Stimulated activated CD4-positive, alpha-beta T cell treated with anti-CD3 and anti-CD28 coated beads, Interleukin-2, amount 100 ng/mL, for 4 hours (primary cell): ENCODE measurements at places on chromosomes 6 and 20.

- DNase-seq, result no peak
These were observed 13.1 kb upstream of the BCAS1 start for GRCh38 chr20:54083459-54083858.

DNA sequence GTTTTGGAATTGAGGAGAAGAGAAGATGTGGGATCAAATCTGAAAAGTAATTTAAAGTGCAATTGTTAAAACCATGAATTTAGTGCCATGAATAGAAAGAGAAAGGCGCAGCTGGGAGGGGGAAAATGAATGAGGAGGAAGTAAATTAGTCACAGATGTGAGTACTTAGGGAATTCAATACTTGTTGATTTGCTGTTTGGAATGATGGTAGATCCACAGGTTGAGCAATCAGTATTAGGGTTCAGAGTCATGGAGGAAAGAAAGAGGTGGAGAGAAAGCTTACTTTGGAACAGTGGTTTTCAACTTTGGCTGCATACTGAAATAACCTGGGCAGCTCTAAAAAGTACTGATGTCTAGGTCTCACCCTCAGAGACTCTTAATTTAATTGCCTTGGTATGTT lies 229.7 kb upstream of the ASCC3 start:
- DNase-seq, result no peak

- DNase-seq, result no peak
These were observed 22.5 kb downstream of the SLC52A3 start for GRCh38 chr20:745683-746301.

GRCh38 chr6:52904562-52905279 lies 4.8 kb downstream of the GSTA3 start:
- DNase-seq, result no peak

GRCh38 chr20:58839991-58840747 lies 10.5 kb downstream of the GNAS-AS1 start:
- DNase-seq, result no peak

GRCh38 chr6:98971303-98971702 lies 23.6 kb upstream of the FBXL4 start:
- no peak for DNase-seq

DNA sequence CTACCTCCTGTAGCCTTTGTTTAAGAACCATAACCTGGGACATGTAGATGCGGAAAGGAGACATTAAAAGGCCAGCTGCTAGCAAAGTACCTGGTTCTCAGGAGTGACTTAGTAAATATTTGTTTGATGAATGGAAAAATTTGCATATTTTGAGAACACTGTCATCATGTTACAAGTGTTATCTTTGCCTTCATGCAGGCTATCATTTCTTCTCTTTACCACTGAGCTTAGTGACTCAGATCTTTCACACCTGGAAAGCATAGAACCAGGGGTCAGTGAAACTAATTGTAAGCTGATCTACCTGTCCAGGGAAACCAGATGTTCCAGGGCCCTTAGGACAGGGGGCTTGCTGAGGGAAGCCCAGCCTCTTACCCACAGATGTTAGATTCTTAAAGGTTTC lies 5.4 kb downstream of the ZFP57 start:
- DNase-seq, result no peak

DNA sequence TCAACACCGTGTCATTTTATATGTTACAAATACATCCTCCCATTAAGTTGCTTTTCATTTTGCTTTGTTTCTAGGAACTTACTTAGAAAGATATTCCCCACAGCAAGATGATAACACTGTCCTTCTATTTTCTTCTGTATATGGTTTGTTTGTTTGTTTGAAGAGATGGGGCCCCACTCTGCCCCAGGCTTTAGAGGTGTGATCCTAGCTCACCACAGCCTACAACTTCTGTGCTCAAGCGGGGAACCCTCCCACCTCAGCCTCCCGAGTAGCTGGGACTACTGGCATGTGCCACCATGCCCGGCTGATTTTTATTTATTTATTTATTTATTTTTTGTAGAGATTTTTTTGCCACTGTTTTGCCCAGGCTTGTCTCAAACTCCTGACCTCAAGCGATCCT lies 14.2 kb upstream of the GMDS start:
- DNase-seq, result no peak

GRCh38 chr6:63923139-63923739 lies 287.6 kb downstream of the PHF3 start:
- no peak for DNase-seq

- no peak for DNase-seq
These were observed 98.6 kb downstream of the NDUFAF5 start for GRCh38 chr20:13883425-13883824.

DNA sequence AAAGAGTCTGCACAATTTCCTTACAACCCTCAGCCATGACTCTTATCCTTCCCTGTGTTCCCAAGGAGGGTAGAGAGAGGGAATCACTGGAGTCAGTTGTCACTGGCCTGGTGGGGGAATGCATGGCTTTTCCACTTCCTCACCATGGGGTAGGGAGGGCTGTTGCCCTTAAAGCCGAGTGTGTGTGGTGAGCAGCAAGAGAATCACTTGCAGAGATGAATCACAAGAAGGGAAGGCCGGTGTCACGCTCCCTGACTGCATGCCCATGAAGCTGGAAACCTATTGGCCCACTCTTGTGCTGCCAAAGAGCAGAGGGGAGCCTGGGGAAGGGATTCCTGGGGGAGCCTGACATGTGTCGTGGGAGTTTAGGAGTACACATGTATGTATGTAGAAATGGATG lies 18.1 kb upstream of the BMP6 start:
- no peak for DNase-seq

GRCh38 chr6:14361297-14361696 lies 243.7 kb downstream of the CD83 start:
- no peak for DNase-seq

DNA sequence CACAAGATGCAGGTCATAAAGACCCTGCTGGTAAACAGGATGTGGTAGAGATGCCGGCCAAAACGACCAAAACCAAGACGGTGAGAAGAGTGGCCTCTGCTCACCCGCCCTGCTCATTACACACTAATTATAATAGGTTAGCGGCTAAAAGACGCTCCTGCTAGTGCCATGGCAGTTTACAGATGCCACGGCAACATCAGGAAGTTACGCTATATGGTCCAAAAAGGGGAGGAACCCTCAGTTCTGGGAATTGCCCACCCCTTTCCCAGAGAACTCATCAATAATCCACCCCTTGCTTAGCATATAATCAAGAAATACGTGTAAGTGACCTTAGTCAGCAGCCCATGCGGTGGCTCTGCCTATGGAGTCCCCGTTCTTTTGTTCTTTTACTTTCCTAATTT lies 17.6 kb downstream of the BHLHE23 start:
- DNase-seq, result no peak

GRCh38 chr20:59646487-59646886 lies 42.1 kb downstream of the PHACTR3 start:
- DNase-seq, result no peak

DNA sequence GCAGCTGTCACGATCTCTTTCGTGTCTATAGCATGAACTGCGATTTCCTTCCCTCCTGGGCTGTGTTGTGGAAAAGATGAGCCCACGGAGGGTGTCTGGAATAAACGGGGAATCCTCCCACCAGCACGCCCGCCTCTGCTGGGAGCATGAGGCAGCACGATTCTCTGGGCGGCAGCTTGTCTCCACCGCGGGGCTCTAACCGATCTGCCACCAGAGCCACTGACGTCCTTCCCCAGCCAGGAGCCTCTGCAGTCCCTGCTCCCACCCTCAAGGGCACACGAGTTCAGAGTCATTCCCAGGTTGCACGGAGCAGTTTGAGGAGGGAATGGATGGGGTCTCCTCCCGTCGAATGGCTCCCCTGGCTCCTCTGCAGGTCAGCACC lies 197.6 kb downstream of the DLL1 start:
- no peak for DNase-seq

GRCh38 chr6:168724669-168725570 lies 283.9 kb downstream of the SMOC2 start:
- no peak for DNase-seq

- DNase-seq, result no peak
These were observed 9.6 kb downstream of the MOXD1 start for GRCh38 chr6:132391391-132392269.

GRCh38 chr6:35087361-35088280 lies 53.5 kb downstream of the TCP11 start:
- DNase-seq, result no peak

GRCh38 chr6:43673444-43674084 lies 14.0 kb downstream of the MRPS18A start:
- DNase-seq, result no peak

- DNase-seq, result no peak
These were observed 134.8 kb upstream of the BEND6 start for GRCh38 chr6:56820060-56820459.

GRCh38 chr6:25629198-25629576 lies 22.8 kb upstream of the SCGN start:
- DNase-seq, result no peak

DNA sequence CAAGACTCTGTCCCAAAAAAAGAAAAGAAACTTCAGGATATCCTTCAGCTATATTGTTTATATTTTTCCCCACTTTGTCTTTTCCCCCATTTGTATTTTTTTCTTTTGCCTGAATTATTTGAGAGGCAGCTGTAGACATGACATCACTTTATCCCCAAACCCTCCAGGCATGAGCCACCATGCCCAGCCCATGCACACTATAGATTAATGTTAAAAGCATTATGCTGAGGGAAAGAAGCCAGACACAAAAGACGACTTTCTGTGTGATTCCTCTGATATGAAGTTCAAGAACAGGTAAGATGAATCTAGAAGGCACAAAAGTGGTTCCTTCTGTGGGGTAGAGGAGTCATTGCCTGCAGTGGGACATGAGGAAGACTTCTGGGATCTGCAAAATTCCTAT lies 16.4 kb downstream of the CEBPB start:
- no peak for DNase-seq

DNA sequence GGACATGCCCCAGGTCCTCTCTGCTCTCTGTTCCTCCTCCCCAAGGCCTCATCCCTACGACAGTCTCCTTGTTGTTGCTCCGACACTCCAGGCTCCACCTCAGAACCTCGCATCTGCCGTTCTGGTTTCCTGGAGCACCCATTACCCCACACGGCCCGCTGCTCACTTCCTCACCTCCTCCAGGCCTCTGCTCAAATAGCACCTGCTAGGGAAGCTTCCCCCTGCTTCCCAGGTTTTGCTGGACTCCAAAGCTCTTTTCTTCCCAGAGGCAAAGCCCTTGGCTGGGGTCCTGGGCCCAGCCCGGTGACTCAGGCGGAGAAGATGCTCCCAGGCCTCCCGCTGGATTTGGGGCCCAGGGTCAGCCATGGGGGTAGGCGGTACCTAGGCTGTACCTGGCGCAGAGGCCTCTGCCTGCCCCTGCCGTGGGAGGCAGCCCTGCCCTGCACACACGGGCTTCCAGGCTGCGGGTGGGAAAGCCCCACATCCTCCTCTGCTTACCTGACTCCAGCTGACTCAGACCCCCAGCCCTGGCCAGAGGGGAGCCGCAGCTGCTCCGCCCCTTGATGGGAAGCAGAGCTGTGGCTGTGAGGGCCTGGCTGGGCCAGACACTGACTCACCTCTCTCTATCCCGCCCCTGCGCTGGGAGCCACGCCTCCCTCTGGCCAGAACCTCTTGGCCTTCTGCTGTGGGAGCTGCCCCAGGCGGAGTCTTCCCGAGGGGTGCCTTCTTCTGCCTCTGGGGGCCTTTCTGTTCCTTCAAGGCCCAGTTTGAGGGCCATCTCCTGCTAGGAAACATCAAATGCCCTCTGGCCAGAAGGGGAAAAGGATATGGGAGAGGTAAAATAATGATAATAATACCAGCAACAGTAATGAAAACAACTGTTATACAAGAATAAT lies 130.5 kb downstream of the CEBPB start:
- DNase-seq, result no peak

- no peak for DNase-seq
These were observed 2.0 kb downstream of the CTNNBL1 start for GRCh38 chr20:37695684-37696342.

GRCh38 chr20:10531848-10532247 lies 96.7 kb downstream of the SLX4IP start:
- DNase-seq, result no peak

DNA sequence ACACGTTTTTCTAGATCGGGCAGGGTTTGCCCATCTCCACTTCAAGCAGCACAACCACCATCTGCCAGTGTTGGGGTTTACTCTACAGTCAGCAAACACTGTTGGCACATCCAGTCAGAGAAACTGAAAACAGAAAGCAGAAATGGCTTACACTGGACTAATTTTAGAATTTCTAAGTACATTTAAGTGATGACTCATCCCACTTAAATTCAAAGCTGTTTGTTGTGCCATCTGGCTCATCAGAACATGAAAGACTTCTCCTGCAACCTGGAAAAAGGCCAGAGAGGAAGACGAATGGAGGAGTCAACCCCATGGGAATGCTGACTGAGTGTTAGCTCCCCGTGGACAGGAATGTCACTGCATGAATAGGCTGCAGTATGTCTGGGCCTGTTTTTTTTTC lies 21.8 kb downstream of the FAM209B start:
- DNase-seq, result no peak

DNA sequence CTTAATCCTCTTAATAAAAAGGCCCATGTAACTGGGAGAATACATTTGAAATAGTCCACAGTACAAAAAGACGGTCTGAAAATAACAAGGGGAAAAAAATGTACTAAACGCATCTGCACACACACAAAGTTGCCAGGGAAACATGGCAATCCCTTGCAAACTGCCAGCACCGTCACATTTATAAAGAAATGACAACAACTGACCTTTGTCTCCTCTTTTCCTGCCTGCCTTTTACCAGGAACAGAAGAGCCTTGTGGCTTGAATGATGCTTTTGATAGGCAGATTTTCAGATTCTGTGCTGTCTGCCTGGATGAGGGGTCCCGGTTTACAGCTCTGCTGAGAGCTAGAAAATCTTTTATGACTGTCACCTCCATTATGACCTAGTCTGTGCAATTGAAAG lies 308.6 kb upstream of the ZFP64 start:
- DNase-seq, result no peak

- DNase-seq, result no peak
These were observed 30.5 kb downstream of the MDGA1 start for GRCh38 chr6:37667050-37667814.

DNA sequence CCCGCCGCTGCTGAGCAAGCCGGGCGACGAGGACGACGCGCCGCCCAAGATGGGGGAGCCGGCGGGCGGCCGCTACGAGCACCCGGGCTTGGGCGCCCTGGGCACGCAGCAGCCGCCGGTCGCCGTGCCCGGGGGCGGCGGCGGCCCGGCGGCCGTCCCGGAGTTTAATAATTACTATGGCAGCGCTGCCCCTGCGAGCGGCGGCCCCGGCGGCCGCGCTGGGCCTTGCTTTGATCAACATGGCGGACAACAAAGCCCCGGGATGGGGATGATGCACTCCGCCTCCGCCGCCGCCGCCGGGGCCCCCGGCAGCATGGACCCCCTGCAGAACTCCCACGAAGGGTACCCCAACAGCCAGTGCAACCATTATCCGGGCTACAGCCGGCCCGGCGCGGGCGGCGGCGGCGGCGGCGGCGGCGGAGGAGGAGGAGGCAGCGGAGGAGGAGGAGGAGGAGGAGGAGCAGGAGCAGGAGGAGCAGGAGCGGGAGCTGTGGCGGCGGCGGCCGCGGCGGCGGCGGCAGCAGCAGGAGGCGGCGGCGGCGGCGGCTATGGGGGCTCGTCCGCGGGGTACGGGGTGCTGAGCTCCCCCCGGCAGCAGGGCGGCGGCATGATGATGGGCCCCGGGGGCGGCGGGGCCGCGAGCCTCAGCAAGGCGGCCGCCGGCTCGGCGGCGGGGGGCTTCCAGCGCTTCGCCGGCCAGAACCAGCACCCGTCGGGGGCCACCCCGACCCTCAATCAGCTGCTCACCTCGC lies 1.5 kb downstream of the ARID1B start:
- DNase-seq, result peak; percentile 22

- no peak for DNase-seq
These were observed 196.4 kb downstream of the SIM1 start for GRCh38 chr6:100268326-100268725.

GRCh38 chr6:145784683-145785082 lies 29.9 kb downstream of the FBXO30 start:
- DNase-seq, result no peak

GRCh38 chr20:60494476-60494875 lies 536.3 kb downstream of the CDH26 start:
- DNase-seq, result no peak
